Cortex of kidney (tissue), 1 donor: ENCODE measurements at places on chromosomes 1 and 21.

GRCh38 chr1:224170748-224171478 lies 12.1 kb upstream of the DEGS1 start:
- DNase-seq: no peak

- no peak for DNase-seq
Observed at GRCh38 chr1:26853156-26853555, 9.8 kb upstream of the SFN start.

DNA sequence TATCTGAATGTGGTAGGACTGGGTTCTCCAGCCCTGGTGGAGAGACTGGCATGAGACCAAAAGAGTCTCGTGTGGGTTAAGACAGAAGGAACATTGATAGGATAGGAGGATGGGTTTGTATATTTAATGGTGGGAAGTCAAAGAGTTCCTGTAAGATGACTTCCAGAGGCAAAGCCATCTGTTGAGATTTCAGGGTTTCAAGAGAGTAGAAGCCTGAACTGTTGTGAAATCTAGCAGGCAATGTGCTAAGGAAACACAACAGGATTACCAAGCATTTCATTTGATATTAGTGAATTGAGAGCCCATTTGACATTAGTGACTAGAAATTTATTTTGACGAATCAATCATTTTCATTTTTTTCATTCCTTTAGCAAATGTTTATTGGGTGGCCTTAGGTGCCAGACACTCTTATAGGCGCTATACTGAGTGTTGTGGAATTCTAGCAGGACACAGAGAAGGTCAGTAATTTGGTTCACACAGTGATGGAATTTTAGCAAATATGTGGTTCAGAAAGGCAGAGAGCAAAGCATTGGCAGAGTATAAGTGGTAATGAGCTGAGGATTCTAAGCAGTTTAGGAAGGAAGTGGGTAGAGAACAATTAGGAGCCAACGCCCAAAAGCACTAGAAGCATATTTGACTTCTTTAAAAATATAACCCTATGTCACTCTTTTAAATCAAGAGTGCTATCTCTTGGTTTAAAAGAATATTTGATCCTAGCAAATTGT lies 149.3 kb downstream of the AK5 start:
- DNase-seq: no peak

DNA sequence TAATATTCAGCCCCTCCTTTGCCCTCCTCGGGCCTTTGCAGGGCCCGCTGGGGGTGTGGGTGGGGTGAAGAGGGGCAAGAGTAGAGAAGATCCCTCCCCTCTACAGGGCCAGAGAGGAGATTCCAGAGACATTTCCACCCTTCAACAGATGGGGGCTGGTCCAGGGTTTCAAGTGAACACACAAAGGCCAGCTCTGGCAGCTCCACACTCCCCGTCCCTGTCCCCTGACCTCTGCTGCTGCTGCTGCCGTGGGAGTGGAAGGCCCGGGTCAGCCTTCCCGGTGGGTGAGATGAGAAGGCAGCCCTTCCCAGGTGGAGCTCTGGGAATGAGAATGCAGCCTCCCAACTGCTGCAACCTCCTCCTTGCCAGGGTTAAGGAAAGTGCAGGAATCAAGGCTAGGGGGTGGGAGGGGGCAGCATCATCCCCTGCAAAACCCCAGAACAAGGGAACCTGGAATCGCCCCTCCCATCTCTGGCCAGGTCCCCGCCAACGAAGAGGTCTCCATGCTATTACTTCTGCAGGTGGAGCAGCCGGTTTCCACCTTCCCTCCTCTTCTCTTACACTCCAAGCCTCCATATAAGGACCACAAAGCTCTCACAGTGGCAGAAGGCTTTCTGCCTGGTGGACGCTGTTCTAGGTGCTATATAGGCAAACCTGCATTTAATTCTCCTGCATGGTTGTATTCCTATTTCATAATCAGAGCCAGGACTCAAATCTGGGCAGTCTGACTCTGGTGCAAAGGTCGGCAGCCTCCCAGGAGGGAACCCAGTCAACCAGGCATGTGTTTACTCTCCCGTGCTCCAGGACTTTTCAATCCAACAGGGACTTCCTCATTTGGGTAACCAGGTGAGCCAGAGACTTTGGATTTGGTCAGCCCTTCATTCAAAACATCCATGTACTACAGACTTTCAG lies 22.9 kb upstream of the ARHGEF10L start:
- no peak for DNase-seq

GRCh38 chr1:150092180-150092791 lies 24.7 kb downstream of the VPS45 start:
- DNase-seq: no peak

GRCh38 chr1:220670365-220670764 lies 19.8 kb upstream of the C1orf115 start:
- DNase-seq: no peak

- no peak for DNase-seq
Observed at GRCh38 chr1:202116287-202116686, 6.4 kb upstream of the GPR37L1 start.

DNA sequence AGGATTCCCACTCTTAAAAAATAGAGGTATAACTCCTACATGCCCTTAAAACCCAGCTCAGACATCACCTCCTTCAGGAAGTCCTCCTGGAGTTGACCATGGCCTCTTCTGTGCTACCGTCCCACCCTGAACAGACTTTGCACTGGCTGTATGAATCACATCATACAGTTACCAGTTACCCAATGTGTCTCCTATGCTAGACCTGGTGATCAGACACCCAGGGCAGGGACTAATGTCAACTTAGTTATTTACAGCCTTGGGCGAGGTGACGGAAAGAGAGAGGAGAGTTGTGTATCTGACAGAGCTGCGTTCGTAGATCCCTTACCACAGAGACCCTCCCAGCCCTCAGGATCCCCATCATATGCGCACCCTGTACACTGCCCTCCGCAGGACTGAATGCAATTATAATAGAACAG lies 72.7 kb downstream of the SLC66A1 start:
- no peak for DNase-seq

GRCh38 chr21:32921632-32922230 lies 104.0 kb upstream of the OLIG2 start:
- DNase-seq: no peak

DNA sequence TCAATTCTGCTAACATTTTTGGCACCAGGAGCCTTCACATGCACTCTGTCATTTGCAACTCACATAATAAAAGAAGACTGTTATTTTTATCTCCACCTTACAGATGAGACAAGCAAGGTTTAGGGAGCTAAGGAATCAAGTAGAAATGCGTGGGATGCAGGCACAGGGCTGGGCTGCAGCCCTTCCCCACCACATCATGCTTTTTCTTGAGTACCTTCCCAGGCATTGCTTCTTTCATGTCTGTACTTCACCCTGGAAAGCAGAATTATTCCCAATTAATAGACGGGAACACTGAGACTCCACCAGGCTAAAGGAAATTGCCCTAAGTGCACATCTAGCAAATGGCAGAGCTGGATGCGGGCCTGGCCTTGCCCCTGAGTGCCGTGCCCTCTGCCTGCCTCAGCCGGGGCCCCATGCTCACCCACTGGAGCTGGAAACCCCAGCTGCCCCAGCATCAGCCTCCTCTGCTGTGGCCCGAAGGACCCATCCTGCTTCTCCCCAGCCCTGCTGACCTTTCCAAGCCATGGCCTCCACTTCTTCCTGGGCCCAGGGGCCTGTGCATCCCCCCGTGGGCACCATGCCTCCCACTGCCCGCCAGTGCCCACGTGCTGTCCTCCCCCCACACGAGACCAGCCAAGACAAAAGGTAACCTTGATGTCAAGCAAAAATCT lies 257.5 kb downstream of the TOMM20 start:
- no peak for DNase-seq

DNA sequence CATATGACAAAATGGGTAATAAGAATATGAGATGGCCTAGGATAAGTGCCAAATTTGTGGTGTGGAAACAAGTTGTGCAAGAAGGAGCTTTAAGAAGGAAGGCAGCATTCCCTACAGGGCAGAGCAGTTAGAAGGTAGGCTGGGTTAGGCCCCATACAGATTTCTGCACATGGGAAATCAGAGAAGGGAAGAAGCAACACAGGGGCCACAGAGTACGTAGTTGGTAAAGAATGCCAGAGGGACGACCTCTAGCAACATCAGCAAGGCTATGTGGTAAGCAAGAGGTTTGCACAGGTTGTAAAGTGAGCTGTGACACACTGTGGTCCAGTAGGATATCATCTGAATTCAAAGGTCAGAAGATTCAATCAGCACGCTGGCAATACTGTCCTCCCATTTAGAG lies 765.6 kb upstream of the B3GALT2 start:
- DNase-seq: no peak

GRCh38 chr1:173332026-173332425 lies 124.9 kb upstream of the TNFSF4 start:
- DNase-seq: no peak

DNA sequence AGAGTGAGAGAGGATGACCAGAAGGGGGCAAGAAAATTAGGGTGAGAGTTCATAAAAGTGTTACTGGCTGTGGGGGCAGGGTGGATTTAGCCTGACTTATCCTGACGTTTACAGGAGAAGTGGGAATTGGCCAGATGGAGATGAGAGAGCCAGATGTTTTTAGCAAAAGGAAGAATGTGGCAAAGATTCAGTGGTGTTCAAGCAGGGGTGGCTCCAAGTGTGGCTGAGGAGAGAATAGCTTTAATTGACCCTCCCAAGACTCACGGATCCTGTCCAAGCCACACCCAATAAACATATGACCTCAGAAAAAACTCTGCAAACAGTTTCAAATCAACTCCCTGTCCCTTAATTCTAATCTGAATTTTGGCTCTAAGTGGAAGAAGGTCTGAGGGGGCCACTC lies 35.2 kb upstream of the EDEM3 start:
- no peak for DNase-seq

DNA sequence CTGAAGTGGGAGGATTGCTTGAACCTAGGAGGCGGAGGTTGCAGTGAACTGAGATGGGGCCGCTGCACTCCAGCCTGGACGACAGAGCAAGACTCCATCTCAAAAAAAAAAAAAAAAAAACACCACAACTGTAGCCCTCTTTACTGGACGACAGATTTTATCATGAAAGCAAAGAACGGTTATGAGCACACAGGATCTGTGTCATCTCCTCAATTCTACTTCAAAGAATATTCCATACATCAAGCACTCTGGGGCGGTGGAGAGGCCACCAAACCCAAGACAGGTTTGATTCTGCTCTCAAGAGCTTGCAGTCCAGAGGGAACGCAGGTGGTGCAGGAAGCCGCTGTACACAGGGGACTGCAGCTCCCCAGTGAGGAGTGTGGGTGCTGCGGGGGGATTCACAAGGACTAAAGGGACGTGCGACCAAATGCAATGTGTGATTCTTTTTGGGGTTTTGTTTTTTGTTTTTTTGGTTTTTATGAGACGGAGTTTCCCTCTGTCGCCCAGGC lies 110.1 kb downstream of the SPSB1 start:
- DNase-seq: no peak

DNA sequence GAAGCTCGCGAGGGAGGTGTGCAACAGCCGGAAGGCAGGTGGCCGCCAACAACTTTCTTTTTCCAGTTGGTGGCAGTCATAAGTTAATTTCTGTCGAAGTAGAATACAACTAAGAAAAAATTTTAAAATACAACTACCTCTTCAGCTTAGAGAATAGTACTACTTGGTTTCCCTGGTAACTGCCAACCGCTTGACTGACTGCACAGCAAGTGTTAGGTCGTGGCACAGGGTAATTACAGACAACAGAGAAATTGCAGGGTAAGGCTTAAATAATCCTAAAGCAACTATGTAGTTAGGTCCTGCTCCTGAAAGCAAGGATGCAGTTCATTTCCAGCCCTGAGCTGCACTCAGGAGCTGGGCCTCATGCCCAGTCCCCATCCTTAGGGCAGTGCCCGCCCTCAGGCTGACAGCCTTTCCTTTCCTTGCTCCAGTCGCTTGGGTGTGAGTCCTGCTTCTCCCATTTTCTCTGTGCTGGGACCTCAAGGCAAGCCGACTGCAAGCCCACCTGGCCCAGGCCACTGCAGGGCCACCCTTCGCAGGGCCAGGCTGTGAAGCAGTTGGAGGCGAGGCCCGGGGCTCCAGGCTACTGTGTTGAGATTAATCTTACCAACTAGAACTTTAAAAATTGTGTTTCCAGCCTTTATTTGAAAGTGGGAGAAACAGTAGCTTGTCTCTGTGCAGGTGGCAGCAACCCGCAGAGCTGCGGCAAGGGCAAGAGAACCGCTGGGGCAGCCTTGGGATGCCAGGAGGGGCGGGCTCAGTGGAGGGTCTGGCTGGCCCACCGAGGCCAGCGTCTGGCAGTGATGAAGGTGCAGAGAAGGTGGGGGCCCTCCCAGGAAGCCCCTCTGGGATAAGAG lies 148.3 kb downstream of the PCBP3 start:
- DNase-seq: no peak

GRCh38 chr1:175254190-175254589 lies 61.6 kb upstream of the KIAA0040 start:
- DNase-seq: no peak

GRCh38 chr1:66648901-66649595 lies 103.2 kb upstream of the DYNLT5 start:
- DNase-seq: no peak

GRCh38 chr1:247542811-247543210 lies 6.1 kb upstream of the GCSAML start:
- DNase-seq: no peak

- DNase-seq: no peak
Observed at GRCh38 chr1:3231826-3232225, 162.8 kb downstream of the PRDM16 start.

DNA sequence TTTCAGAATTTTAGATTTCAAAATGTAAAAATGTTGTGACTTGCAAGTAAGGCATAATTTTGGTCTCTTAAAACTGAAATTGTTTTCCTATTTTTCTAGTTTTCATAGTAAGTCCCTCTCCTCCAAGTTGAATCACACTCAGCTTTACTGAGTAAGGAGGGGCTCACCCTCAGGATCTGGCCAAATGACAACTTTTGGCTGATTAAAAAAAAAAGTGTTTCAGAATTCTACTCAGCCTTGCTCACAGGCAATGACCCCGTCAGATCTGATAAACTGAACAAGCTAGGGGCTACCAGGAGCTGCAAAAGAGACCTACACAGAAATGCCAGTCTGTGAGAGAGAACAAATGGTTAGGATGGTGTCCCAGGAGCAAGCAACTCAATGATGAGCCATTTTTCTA lies 159.8 kb downstream of the PBX1 start:
- no peak for DNase-seq

DNA sequence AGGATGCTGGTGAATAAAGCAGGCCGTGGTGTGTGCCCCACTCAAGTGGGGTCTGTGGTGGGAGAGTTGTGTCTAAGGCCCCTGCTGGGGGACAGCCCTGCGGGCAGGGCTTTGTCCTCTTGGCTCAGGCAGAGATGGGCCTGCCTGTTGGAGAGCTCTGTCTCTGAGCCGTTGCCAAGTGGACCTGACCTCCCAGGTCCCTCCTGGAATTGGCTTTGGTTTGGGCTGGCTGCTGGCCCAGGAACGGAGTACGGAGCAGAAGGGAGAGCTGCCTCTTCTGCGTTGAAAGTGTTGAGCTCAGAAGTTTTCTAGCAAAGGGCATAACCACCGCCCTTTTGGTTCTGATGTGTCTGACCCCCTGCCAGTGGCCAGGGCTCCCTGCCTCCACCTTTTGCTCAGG lies 153.9 kb downstream of the PEX14 start:
- no peak for DNase-seq

- DNase-seq: no peak
Observed at GRCh38 chr1:149993764-149994163, 16.8 kb downstream of the OTUD7B start.
